ENCODE measurements at places on chromosomes 13 and 19.

GRCh38 chr19:50974702-50975556 lies 5.5 kb upstream of the KLK6 start:
- DNase-seq = no peak

GRCh38 chr13:40383885-40384284 lies 282.6 kb downstream of the FOXO1 start:
- no peak for DNase-seq

- DNase-seq = no peak
Observed at GRCh38 chr19:2344381-2344870, 15.6 kb upstream of the TMPRSS9 start.

DNA sequence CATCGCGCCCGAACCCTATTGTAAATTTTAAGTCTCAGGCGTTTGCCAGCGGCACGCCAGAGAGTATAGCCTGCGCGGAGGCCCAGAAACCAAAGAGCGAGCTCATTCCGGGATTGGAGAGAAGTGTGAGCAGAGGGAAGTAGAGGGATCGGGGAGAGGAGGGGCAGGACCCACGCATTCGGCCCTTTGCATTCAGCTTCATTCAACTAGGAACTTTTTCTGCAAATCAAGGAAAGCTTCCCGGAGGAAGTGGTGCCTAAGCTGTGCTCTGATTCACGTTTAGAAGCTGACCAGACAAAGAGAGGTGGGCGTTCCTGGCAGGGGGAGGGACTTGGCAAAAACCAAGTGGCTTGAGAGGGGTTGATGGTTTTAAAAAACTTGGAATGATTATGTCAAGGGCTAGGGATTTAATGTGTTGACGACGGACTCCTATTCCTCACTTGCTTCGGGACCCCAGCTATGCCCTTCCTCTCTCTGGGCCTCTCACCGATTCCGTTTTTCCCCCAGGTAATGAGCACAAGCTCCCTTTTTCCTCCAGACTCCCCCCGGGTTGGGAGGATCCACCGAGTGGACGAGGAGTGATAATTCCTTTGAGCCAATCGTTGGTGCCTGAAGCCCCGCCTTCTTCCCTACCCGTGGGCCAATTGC lies 811 bp upstream of the PRMT1 start:
- no peak for DNase-seq

GRCh38 chr13:32902874-32903273 lies 113.3 kb upstream of the KL start:
- no peak for DNase-seq

DNA sequence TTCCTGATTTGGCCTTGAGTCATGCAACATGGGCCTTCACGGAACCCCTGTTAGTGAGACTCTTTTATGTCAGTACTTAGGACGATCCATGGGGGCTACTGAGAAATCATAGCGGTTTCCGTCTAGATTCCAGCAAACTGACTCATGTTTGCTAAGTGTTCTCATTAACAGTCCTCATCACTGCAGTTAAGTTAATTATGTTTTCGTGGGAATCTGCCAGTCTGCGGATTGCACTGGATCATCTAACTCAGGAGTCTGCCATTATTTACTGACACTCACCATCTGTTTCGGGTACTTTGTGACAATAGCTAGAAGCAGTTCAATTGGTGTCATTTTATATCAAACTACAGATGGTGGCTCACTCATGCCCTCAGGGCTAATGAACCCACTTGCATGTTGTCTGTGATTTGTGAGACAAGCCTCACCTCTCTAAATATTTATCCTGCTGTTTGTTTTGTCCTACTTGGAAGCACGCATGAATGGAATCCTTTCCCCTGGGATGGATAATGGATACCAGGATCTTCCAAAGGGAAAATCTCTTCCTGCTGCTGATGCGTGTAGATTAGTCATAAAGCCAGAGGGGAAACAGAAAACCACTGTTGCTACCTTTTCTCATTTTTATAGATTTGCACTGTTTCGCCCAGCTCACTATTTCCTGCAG lies 61.8 kb downstream of the RAB20 start:
- no peak for DNase-seq

DNA sequence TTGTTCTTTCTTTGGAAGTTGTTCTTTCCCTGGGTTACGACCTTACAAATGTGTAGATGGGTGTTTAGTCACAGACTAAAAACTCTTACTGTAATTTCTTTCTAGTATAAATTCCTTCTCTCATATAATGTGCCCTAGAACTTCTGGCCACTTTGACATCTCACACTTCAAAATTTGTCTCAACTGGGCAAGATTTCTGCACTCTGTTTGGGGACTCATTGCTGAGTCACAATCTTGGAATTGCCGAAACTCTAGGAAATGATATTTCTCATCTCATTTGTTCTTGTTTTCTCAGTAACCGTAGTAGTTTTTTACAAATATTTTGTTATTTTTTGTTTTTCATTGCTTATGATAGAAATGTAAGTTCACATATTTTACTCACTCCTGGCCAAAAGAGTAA lies 2523.2 kb upstream of the PCDH20 start:
- DNase-seq = no peak

DNA sequence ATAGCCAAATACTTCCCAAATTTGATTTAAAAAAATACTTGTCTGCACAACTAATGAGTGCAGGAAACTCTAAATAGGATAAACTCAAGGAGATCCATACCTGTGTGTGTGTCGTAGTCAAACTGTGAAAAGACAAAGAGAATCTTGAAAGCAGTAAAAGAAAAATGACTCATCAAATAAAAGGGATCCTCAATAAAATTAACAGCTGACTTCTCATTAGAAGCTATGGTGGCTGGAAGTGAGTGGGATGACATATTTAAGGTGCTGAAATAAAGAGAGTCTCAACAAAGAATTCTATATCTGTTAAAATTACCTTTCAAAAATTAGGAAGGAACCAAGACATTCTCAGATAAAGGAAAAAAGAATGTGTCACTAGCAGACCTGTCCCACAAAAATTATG lies 13.7 kb downstream of the RNASEH2B start:
- no peak for DNase-seq

DNA sequence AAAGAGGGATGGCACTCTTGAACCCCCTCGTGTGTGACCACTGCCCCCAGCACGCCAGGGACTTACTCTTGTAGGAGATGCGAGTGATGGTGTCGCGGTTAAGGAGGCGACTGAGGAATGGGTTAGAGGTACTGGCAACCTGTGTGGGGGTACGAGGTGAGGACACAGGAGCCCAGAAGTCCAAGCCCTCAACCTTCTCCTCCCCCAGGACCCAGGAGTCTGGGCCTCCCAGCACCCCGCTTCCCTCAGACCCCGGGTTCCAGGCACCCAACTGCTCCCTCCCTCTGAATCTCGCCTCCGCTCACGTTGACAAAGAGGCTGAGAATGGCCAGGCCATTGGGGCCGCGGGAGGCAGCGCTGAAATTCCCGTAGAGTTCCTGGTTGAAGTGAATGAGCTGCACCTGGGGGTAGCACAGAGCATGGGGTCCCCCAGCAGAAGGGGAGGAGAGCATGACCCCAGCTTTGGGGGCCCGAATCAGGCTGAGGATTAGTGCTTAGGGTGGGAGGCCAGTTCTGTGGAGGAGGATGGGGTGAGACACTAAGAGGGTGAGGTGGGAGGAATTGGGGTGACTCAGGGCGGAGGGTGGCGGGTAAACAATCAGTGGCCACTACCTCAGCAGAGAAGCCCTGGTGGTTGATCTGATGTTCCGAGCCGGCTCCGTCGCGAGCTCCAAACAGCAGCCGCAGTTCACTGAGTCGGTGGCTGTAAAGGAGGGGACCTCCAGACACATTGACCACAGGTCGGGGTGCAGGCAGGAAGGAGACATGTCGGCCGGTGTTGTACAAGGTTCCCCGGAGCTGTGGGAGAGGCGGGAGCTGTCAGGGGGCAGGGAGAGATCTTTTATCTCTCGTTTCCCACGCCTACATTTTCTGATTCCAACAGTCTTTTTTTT lies 2.5 kb upstream of the DBP start:
- DNase-seq = no peak

- DNase-seq = no peak
Observed at GRCh38 chr19:30222428-30222873, 149.7 kb upstream of the ZNF536 start.

DNA sequence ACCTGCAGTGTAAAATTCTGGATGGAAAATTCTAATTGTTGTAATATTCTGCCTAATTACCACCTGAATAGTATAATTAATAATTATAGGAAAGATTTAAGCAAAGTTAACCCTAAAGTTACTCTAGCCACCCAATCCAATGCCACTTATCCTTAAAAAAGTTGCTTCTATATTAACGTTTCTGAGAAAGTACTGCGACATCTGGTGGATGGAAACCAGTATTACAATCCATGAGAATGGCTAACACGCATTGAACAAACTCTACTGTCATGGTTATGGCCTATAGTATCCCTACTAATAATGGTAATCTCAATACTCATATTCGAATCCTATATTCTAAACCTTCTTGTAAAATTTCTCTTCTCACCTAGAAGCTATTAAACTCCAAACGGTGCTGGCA lies 1551.8 kb downstream of the SLITRK1 start:
- DNase-seq = no peak

GRCh38 chr13:39253774-39254173 lies 215.5 kb downstream of the NHLRC3 start:
- DNase-seq = no peak

DNA sequence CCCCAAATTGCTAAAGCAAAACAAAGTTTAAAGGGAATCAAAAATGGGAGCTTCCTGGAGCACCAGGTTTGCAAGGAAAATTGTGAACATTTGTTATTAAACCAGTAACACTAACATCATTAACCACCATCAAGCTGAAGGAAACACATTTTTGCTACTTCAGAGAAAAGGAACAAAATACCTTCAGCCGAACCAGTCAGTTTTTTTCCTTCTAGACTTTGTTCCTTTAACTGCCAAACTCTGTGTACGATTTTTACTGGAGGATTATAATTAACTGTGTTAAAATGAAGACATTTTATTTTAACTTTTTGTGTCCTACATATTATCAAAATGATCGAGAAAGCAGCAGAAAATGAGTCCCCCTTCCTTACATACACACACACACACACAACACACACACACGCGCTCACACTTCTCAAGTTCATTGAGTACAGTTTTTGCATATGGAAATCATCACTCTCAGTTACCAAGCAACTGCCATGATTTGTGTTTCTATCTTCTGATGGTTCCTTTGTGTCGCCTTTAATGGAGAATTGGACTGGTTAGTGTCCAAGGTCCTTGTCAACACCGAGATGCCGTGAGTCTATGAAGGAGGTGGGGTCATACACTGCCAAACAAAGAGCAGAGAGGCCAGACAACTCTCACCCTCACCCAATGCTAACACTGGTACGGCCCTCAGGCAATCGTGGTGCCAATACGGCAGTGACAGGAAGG lies 9.8 kb upstream of the SERP2 start:
- DNase-seq = no peak

DNA sequence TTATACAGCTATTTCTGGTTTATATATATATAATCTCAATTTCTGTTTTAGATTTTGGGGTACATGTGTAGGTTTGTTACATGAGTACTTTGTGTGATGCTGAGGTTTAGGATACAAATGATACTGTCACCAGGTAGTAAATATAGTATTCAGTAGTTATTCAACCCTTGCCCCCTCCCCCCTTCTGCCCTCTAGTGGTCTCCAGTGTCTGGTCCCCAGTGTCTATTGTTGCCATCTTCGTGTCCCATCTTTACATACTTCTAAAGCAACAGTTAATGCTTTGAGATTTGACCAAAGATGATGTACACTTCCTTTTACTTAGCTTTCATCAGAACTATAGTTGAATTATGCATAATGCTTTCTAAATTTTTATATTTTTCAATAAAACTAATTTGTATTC lies 1623.4 kb upstream of the PRR20A start:
- no peak for DNase-seq

GRCh38 chr13:105948143-105948542 lies 587.3 kb downstream of the EFNB2 start:
- DNase-seq = no peak

- DNase-seq = no peak
Observed at GRCh38 chr13:85808811-85809210, 9.6 kb upstream of the SLITRK6 start.

DNA sequence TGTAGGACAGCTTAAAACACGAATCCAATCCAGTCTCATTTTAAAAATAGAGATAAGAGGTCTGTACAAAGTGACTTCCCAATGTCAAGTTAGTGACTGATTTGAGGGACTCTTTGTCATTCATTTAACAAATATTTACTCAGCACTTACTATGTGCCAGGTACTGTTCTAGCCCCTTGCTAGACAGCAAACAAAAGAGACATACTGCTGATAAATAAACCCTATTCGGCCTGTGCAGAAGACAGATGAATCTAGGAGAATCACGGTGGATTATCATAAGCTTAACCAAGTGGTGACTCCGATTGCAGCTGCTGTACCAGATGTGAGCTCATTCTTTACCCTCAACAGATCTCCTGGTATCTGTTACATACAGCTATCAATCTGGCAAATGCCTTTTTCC lies 6.4 kb upstream of the ELF1 start:
- no peak for DNase-seq

DNA sequence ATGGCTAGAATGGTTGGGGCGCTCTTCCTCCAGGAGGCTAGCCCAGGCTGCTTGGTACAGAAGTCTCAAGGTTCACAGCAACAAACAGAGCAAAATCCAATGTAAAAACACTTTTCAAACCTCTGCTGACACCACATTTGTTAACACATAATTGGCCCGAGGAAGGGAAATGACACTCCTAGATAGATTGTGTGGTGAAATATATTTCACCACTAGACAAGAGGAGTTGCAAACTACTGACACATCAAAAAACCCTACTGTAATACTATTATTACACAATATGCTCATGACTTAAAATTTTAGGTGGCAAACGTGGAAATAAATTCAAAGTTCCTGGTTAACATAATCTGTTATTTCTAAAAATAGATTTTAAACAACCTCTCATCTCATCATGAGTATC lies 643.6 kb downstream of the PCDH9 start:
- DNase-seq = no peak
